Muscle of arm (tissue), 14 donors: ENCODE measurements at places on chromosomes 6 and 20. TPM values are rescaled to one million over a fixed set of nuclear protein-coding genes. Genes with fewer than 3 reads are reported as not detected.

DNA sequence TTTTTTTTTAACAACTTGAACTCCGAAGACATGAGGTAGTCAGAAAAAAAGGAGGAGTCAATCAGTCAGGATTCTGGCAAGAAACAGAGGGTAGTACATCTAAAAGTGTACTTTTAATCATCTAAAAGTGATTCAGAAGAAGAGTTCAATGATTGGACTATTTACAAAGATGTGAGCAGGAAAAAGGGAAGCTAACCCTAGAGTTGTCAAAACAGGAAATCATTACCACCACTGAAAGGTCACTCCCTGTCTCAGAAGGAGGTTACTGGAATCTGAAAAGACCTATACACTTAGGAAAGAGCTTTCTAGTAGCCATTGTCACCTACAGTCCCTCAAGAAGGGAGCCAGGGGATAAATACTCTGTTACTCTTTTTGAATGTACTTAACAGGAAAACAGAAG is 16.7 kb upstream of the LMBRD1 start:
- DNase-seq: no peak

AKAP7 gene
- polyA plus RNA-seq: 14.6 TPM

- DNase-seq: no peak
Measured at GRCh38 chr6:169719117-169719516, 5.2 kb downstream of the PHF10 start.

COL9A1 gene
- 11.6 TPM for polyA plus RNA-seq

AVP gene
- polyA plus RNA-seq: not detected

DNAH8 gene
- polyA plus RNA-seq: 7.6 TPM

DNA sequence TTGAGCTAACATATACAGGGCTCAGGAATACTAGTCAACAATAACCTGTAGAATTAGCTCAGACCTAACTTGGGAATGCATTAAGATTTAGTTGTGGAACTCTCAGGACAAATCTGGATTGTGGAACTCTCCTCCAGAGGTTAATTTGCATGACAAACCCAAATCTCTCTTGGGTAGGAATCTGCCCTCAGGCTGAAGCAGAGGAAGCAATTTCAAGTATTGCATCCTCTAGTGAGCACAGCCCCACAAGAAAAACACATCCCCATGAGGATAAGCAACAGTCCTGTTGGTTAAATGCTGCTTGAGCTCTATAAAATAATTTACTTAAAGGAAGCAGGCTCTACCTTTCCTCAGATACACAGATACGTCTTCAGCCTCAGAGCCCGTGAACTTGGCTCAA is 170.9 kb upstream of the STXBP5 start:
- DNase-seq: no peak

GRCh38 chr6:89079511-89080234 is 878 bp upstream of the PNRC1 start:
- peak; percentile 79 for DNase-seq

GRCh38 chr20:32968478-32969241 is 35.6 kb downstream of the SUN5 start:
- no peak for DNase-seq

MED20 gene
- 18.8 TPM for polyA plus RNA-seq

GRCh38 chr6:112253841-112254816 is at the start of gene LAMA4:
Gene LAMA4 (minus strand): TSS chr6:112254567. CDS start chr6:112254150, 417 bp downstream.
- peak; percentile 85 for DNase-seq

GRCh38 chr6:54115966-54116365 is 4.7 kb downstream of the MLIP start:
- no peak for DNase-seq

- DNase-seq: no peak
Measured at GRCh38 chr20:20412750-20413149, 44.8 kb downstream of the INSM1 start.

GRCh38 chr20:49447946-49448809 is 34.3 kb downstream of the KCNB1 start:
- peak; percentile 28 for DNase-seq

GRCh38 chr6:41683523-41684310 is 45.4 kb downstream of the MDFI start:
- DNase-seq: peak; percentile 86

BEND3 gene
- polyA plus RNA-seq: 3.7 TPM

DNA sequence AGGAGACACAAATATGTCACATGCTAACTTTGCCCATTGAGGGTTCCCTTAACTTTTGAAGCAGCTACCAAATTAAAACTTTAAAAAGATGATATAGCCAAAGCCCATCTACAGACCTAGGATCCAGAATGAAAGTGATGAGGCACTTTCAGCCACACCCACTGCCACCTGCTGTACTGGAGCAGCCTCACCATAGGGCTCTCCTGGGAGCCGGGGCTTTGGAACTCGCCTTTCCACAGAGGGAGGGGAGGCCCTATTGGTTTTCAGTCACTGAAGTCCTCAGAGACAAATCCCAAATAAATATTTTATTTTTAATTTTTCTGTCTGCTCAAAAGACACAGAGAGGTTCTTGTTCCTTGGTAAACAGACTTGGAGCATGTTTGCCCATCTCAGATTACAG is 238.1 kb upstream of the TAB2 start:
- DNase-seq: no peak

GRCh38 chr6:136535017-136535765 is 15.0 kb downstream of the MAP7 start:
- no peak for DNase-seq

DNA sequence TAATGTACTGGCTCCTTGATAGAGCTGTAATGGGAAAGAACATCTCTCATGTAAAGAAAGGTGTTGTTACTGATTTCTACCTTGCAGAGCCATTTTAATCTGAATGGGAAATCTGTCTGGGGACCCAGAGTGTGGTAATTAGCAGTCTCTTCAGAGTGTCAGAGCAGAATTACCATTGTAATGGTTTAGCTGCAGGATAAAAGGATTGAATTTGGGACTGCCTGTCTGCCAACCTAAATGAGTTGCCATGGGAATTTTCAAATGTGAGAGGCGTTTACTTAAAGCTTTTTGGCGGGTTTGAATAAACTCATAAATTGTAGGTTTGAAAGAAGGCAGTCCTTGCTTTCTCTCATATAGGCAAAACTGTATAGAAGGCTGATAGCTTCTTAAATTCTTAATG is 128.8 kb downstream of the QKI start:
- DNase-seq: no peak

GRCh38 chr6:146286961-146287360 is 256.7 kb upstream of the RAB32 start:
- no peak for DNase-seq

- DNase-seq: no peak
Measured at GRCh38 chr20:38650010-38650409, 48.4 kb downstream of the ARHGAP40 start.

GRCh38 chr6:69784595-69785377 is 12.0 kb downstream of the LMBRD1 start:
- DNase-seq: no peak

- no peak for DNase-seq
Measured at GRCh38 chr20:24987244-24987643, 5.3 kb downstream of the APMAP start.

GRCh38 chr6:69974193-69974592 is 107.8 kb downstream of the COL19A1 start:
- no peak for DNase-seq

DNA sequence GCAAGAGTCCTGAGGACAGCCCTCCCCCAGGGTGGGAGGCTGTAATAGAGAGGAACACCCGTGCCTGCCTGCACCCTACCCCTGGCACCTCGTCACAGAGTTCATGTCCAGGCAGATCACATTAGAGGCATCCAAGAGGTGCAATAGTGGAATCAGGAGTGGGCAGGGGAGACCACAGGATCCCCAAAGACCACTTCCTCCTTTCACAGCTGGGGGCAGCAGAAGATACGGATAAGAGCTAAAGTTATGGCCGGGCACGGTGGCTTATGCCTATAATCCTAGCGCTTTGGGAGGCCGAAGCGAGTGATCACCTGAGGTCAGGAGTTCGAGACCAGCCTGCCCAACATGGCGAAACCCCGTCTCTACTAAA is 1.5 kb upstream of the CAPN11 start:
- no peak for DNase-seq

DNA sequence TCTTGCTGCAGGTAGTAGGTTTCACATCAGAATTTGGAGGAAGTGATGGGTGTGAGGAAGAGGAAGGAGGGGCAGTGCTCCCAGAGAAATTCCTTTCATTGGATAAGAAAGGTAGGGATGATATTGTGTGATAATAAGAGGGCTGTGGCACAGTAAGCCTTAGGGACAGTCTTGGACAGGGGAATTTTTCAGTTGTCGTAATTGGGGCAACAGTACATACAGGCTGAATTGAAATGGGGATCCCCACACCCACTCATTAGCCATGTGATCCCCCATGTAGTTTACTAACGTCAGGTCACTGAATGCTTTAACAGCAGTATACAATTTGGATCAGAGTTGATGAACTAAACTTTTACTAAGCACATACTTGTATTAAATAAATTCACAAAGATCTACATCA is 79.4 kb downstream of the FOXO3 start:
- DNase-seq: no peak

DNA sequence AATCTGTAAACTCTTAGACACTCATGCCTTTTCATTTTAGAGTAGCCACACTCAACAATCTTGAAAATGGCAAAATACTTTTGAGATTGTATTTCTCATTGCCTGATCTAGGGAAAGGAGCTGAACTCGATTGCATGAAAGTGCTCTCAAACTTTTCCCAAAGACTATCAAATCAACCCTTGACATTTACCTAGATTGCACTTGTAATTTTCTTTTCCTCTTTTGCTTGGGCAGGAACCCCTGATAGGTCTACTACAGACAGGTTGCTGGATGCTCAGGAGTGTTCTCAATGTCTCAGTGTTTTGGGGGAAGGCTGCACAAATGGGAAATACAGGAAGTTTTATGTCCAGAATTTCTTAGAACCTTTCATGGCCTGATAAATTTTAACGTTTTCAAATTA is 468.0 kb upstream of the GJE1 start:
- DNase-seq: no peak

DNA sequence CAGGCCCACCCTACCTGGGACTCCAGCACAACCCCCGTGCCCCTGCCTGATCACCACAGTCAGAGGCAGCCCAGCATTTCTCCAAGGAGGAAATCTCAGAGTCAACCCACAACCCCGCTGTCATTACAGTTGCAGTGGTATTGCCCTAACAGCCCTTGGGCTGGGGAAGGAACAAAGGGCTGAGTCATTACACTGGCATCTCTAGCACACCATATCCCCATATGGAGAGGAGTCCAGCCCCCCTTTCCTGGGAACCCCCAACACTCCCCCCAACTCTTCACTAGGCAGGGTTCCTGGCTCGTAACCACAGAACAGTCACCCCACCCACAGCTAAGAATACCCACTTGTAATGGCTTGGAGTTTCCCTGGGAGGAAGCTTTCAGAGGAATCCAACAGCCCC is 149.4 kb upstream of the OGFRL1 start:
- no peak for DNase-seq

DNA sequence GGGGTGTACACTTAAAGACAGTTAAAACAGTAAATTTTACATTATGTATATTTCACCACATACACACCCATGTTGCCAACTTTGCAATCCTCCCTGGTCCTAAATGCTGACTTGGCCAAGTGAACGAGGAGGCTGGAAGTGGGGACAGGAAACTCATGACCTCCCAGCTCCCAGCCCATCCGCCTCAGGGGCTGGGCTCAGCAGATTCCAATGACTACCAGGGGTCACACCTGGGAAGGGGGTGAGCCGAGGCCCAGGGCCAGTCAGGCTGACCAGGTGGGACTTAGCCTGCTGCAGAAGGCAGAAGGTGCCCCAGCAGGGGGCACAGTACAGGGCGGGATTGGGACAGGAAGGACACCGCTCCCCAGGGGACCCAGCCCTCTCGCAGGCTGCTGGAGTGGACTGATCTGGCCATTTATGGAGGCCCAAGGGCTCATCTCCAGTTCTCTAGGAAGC is 2.4 kb downstream of the SIGLEC1 start:
- no peak for DNase-seq

- no peak for DNase-seq
Measured at GRCh38 chr20:53735536-53736050, 142.0 kb upstream of the ZNF217 start.
